Activated gamma-delta T cell (primary cell): ENCODE measurements at places on chromosomes 4 and X.

- DNase-seq, result no peak
These were observed 17.8 kb upstream of the ZNF827 start for GRCh38 chr4:145956288-145956890.

GRCh38 chr4:113071805-113072204 is 22.4 kb downstream of the ANK2 start:
- DNase-seq, result no peak

GRCh38 chrX:77742788-77743476 is 43.1 kb downstream of the ATRX start:
- no peak for DNase-seq

DNA sequence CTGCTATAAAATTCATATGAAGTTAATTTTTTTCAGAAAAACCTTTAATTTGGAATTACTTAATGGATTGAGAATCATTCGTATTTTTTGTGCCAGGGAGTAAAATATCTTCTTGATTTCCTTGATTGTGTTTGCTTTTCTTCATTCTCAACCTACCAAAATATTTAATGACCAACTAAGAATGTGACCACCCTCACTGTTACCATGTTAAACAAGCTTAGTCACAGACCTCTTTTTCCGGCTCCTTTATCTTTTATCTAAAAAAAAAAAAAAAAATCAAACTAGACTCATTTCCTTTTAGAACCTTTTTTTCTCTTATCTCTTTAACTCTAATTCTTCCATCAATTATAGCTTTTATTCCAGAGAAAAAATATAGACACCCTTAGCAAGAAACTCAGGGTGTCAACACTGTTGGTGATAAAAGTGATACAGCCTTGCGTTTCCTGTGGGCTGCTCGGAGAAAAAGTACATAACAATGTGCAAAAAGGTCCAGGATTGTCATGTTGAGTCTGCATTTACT is 20.6 kb upstream of the HPGDS start:
- DNase-seq, result no peak

GRCh38 chrX:71550578-71550977 is 17.7 kb downstream of the OGT start:
- no peak for DNase-seq

- no peak for DNase-seq
These were observed 20.1 kb upstream of the MSANTD1 start for GRCh38 chr4:3228881-3229280.

DNA sequence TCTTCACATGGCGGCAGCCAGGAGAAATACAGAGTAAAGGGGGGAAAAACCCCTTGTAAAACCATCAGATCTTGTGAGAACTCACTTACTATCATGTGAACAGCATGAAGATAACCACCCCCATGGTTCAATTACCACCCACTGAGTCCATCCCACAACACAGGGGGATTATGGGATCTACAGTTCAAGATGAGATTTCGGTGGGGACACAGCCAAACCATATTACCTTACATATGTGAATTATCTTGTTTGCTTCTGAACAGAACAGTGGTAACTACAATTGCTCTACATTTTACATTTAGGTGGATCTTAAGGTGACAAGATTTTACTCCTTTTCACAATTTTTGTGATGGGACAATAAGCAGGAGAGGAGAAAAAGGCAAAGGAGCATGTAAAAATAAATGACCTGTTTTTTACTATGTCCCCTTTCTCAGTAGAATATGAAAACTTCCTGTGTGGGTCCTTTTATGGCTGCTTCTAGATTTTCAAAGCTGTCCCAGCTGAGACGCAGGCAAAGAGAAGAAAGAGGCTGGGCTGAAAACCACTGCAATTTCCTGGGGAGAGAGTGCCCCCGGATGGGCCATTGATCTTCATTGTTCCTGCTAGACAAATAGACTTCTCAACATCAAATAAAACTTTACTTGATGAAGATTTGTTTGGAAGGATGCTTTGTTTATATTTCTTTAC is 45.9 kb upstream of the PGM2 start:
- no peak for DNase-seq

- DNase-seq, result no peak
These were observed 15.8 kb upstream of the GRIA2 start for GRCh38 chr4:157204634-157205244.

DNA sequence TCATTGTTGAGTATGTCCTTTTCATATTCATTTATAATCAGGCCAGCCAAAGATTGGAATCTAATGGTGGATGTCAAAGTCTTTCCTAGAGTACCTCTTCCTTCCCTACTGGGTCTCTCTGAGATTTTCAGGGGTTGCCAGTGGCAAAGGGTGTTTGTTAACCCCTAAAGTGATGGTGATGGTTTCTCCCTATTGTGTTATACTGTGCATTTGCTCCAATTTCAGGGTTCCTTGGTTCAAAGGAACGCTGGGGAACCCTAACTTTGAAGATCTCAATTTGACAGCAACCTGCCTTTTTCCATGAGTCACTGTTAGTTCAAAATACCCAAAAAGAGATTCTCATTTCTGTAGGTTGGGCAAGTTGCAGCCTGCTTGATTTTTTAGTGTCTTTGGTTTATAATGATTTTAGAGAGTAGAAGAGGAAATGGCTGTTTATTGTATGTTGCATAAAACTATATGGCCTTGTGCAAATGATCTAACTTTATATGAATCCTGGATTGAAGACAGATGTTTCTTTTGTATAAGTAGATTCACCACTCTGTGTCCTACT is 23.0 kb downstream of the GAB1 start:
- DNase-seq, result no peak

DNA sequence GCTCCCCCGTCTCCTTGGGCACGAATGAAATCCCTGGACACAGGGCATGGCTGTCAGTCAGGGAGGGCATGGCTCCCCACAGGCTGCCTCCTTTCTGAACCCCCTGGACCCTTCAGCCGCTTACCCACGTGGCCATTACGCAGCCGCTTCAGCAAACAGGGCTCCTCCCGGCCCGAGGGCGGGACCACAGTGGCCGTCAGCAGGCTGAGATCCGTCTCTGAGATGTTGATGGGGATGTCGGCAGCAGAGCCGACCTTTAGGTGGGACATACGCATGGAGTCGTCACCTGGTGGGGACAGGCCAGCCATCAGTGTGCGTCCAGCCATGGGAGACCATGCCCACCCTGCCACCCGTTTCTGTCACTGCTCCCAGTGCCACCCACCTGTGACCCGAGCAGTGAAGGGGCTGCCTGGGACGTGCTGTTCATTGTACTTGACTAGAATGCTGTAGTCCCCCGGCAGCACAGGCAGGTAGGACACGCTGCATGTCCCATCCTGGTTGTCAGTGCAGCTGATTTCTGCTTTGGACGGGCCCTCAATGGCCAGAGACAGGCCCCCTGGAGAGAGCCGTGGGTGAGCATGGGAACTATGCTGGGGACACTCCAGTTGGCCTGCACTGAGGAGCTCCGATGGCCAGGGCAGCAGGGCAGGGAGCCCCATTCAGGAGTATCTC is 21.1 kb downstream of the FLNA start:
- no peak for DNase-seq

DNA sequence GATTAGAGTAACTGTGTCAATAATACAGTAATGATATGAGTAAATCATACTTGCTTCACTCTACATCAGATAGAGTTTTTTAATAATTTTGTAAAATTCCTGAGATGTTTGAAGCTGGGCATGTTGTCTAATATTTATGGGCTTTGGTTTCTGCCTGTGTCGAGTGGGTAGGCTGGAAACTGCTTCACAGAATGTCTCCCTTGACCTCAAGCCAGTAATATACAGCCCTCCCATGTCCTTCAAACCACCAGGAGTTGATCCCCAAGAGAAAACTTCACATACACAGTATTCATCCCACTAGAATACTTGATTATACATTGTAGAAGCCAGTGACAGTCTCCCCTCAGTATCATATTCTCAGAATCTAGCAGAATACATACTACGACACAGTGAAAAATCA is 284.8 kb upstream of the TENM3 start:
- DNase-seq, result no peak

- DNase-seq, result no peak
These were observed 2440.0 kb downstream of the PCDH7 start for GRCh38 chr4:33160126-33160525.

DNA sequence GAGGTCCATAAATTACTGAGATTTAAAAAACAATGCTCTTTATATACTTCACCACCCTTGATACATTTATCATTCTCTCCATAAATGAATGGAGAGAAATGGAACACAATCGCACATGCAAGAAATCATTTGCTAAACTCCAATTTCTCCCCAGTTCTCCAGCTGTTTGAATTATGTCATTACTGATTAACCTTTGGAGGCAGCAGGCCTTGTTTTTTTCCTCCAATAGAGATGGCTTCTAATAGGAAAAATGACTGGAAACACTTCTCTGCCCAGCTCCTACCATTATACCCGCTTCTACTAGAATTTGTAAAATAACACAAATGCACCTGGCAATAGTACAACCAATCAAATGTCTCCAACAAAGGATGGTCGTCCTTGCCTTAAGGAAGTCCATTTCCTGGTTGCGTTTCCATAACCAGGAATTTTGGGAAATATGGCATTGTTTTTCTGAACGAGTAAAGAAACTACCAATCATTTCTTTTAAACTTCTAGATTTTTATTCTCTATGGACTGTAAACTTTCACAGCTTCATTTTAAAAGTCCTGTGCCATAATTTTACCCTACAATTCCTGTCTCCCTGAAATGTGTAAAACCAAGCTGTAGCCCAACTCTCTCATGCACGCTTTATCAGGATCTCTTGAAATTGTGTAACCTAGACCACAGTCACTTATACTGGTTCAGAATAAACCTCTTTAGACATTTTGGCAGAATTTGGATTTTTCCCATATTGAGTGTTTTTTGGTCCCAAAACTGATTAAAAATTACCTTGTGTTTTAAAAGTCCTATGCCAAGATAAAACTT is 60.1 kb downstream of the APBB2 start:
- no peak for DNase-seq

GRCh38 chr4:84597450-84597849 is 14.5 kb downstream of the CDS1 start:
- DNase-seq, result no peak

DNA sequence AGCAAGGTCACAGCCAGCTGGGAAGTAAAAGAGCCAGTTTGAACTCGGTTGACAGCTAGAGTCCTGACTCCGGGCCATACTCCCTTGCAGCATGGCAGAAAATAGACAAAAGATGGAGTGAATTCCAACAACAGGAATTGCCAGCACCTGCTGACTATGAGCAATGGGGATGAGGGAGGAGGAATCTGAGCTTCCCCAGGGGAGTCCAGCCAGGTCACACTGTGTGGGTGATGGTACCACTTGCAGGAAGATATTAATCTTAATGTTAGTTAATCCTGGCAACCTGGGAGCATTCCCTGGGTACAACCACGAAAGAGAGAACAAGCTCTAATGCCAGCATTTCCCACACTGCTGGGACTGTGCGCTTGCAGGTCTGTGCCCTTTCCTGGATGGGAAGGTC is 48.1 kb upstream of the S100G start:
- DNase-seq, result no peak

DNA sequence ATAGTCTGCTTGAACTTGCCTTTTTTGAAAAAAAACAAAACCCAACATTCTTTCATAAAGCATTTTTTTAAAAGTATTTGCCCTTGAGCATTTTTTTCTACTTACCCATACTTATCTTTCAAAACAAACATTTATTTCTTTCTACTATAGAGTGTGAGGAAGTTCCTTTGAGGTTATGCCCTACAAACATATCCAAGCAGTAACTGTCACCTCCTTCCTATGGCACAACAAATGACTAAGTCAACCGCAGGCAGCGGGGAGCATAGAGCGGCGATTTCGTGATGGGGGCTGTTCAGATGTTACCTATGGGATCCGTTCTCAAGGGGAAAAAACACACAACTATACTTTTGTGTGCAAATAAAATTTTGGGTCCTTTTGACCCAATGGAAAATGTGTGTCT is 19.4 kb downstream of the SPRY1 start:
- DNase-seq, result no peak

GRCh38 chrX:121571333-121571732 is 523.9 kb downstream of the GLUD2 start:
- no peak for DNase-seq

DNA sequence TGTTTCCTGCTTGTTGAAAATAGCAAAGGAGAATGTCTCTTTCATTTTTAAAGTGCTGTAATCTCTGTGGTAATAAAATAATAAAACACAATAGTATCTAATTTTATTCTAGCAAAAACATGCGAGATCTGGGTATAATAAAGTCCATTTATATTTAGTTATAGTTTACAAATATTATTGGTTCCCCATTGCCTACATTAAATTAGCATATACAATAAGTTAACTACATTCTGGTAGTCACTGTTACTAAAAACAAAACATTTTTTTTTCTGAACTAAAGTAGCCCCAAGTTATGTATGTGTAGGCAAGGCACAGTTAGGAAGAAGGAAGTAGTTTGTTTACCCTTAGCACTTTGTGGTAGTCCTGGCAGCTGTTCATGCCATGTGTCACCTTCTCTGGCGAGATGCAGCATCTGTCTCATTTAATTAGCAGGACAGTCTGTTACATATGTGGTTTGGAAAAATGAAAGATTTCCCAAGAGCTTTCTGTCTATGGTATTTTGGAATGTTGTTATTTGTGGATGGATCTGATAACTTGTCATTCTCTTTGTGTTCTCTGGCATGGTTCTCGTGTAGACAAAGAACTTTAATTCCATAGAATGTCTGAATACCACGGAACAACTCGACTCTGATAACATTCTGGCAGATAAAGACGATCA is 231.3 kb upstream of the PITX2 start:
- no peak for DNase-seq

DNA sequence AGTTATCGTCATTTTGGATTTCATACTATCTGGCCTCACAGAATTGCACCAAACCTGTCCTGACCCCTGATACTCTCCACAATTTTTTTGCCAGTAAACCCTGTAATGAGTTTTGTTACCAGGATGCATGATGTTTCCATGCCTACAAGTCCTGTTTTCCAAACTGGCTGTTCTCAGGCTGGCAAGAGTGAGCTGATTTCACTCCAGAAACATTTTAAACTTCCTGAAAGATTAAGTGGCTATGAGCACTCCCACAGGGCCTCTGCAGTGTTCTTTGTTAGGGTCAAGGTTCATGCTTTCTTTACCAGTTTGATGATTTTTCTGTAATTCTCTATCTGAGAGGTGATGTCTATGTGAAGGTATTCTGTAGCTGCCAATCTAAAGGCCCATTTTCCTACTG is 31.7 kb upstream of the PDLIM3 start:
- DNase-seq, result no peak

DNA sequence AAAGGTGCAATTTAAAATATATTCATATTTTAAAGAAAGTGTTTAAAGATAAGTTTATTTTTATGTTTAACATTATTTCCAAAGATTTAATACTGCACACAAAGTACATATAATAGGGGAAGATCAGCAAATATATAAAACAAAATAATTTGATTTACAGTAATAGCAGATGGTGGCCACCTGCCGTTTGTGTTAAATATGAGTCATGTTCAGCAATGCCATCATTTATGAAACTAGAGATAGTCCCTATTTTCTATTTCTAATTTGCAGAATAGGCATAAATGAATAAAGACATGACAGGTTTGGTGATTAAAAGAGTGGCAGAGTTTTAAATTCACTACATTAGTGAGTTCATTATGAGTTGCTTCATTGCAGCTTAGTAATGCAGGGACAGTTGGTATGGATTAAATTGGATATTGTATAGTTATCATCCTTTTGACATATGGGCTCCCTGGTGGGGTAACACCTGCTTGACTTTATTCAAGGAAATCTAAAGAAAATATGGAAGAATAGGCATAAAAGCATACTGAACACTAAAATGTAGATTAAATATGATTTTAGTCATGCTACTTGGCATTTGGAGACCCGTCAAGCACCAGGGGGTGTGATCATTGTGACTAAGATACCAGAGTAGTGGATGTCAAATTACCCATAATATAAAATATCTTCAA is 78.8 kb upstream of the BANK1 start:
- no peak for DNase-seq
